ENCODE measurements at places on chromosomes 7 and 10. TPM values are rescaled to one million over a fixed set of nuclear protein-coding genes. Genes with fewer than 3 reads are reported as not detected.
A peak's percentile ranks its signal among the peaks of the same experiment; 100 is the strongest.

ANKRD30A gene
- not detected for total RNA-seq

TYW1B gene
- total RNA-seq: 7.2 TPM

ENTPD1 gene
- total RNA-seq: 3.1 TPM

TLX1 gene
- total RNA-seq: not detected

WDFY4 gene
- total RNA-seq: 3.5 TPM

GLCCI1 gene
- 132 TPM for total RNA-seq

PIP gene
- not detected for total RNA-seq

GRCh38 chr7:74025146-74025545 is 2.8 kb upstream of the ELN start:
- H3K4me3 ChIP-seq: no peak overlapping the region
- peaks cover 30% of the 10 kb centered on the region for H3K27me3 ChIP-seq
- no peak for DNase-seq
- no peaks in the 10 kb centered on the region for H3K36me3 ChIP-seq

- H3K36me3 ChIP-seq: no peaks in the 10 kb centered on the region
- no peak overlapping the region for H3K27ac ChIP-seq
- DNase-seq: no peak
- H3K4me3 ChIP-seq: no peak overlapping the region
- no peaks in the 10 kb centered on the region for H3K4me1 ChIP-seq
Measured at GRCh38 chr7:28544453-28545117, 132.3 kb downstream of the CREB5 start.

GRCh38 chr7:3427957-3428356 is 126.9 kb downstream of the SDK1 start:
- H3K27me3 ChIP-seq: no peaks in the 10 kb centered on the region
- peak; percentile 11 for DNase-seq
- H3K36me3 ChIP-seq: no peaks in the 10 kb centered on the region
- H3K4me3 ChIP-seq: no peak overlapping the region
- H3K4me1 ChIP-seq: no peaks in the 10 kb centered on the region

DNA sequence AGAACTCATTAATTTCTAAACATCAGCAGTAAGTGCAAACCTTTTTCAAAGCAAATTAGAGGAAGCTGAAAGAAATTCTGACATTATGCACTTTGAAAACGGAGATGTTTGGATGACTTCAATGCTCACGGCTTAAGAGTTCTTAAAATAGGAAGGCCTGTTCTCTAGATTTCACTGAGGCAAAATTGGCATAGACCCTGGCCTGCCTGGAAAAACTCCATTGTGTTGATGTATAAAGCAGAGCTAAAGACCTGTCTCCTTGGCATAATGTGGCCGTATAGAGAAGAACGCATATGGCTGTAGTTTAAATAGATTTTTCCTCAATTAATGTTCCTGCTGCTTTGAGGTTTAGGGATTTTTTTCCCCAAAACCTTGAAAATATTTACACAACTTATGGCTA is 24.5 kb upstream of the AGMO start:
- no peak overlapping the region for H3K4me3 ChIP-seq
- no peaks in the 10 kb centered on the region for H3K4me1 ChIP-seq
- no peak overlapping the region for H3K27ac ChIP-seq
- no peaks in the 10 kb centered on the region for H3K27me3 ChIP-seq
- H3K36me3 ChIP-seq: no peaks in the 10 kb centered on the region

DNA sequence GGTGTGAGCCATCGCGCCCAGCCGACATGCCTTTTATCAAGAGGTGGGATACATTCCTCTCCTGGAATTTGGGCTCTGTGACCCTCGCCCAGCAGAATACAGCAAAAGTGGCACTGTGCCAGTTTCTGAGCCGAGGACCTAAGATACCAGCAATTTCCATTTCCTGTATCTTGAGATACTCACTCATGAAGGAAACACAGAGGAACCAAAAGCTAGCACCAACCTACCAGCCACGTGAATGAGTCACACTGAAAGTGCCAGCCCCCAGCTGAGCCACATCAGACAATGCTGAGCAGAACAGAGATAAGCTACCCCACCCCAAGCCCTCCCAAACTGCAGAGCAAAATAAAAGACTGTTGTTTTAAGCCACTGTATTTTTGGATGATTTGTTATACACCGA is 56.3 kb downstream of the CACUL1 start:
- H3K27ac ChIP-seq: no peak overlapping the region
- H3K4me1 ChIP-seq: peaks cover 10% of the 10 kb centered on the region
- no peak overlapping the region for H3K4me3 ChIP-seq
- no peaks in the 10 kb centered on the region for H3K27me3 ChIP-seq

Data from natural killer cell (primary cell).